Activated naive CD4-positive, alpha-beta T cell (primary cell): ENCODE measurements at places on chromosomes 1 and 21.

DNA sequence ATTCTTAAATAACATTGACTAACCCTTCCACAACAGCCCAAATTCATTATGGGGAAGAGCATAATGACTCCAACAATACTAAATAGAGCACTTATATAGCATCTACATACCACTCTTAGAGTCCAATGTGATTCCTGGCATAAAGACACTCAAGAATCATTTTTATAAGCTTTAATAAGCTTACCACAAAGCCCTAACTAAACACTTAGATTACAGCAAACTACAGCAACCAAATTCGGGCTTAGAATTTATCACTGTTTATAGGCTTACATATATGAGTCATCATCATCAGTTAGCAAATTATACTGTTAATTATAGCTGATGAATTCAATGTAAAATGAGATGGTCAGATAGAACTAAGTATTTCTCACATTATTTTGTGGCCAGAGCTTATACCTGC, 7.3 kb downstream of the SCYL3 start:
- no peak for DNase-seq

- no peak for DNase-seq
These were observed 8.9 kb downstream of the SIPA1L2 start for GRCh38 chr1:232621050-232621449.

DNA sequence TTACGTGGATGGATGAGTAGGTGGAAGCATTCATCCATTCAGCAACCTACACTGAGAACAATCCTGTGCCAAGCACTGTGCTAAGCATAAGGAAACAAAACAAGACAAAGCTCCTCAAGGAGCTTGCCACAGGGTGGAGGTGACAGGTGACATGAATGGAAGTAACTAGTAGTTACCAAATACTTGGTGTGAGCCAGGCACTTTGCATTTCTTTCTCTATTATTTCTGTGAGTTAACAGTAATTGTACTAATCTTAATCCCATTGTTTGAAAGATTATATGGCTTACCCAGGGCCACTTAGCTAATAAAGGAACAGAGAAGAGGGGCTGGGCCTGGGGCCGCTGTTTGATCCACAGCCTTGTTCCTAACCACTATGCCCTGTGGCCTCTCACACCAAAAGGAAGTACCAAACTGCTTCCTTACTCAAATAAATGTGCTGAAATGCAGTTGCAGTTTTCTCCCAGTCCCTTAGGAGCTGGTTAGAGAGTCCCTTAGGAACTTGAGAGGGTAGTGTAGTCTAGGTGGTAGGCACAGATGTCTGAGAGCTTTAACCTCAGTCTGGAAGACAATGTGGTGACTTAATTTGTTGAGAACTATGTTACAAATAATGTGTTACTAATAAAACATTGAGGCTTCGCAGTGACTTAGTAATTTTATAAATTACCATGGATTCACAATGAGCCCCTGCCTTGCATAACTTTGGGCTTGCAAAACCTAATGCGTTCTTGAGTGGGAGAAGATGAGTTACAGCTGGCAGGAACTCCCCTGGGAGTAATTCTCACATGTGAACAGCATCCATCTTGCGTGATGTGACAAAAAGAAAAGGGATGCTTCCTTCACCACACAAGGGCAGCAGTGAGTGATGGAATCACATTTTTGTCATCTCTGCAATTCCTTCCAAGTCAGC, 69.8 kb downstream of the MPZL1 start:
- no peak for DNase-seq

DNA sequence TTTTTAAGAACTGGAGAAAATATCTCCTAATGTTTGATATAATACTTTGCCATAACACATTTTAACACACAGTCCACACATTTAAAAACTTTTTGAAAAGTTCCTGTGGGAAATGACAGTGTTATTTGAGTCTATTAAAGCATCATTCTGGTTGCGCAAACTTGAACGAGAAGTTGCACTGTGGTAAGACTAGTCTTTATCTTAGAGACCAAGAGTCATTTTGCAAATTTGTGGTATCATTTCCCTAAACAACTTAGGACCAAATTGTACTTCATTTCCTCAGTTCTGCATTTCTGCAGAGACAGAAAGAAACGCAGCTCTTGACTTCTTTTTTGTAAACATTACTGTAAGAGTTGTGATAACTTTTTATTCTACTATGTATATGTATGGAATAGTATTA, at the start of gene RGS18:
TSS of gene RGS18 (plus strand) at position 282 of the 400 bp plus-strand sequence. CDS start 176 bp downstream, outside the sequence.
- no peak for DNase-seq

GRCh38 chr1:210695026-210695425, 366.3 kb downstream of the HHAT start:
- DNase-seq, result no peak

DNA sequence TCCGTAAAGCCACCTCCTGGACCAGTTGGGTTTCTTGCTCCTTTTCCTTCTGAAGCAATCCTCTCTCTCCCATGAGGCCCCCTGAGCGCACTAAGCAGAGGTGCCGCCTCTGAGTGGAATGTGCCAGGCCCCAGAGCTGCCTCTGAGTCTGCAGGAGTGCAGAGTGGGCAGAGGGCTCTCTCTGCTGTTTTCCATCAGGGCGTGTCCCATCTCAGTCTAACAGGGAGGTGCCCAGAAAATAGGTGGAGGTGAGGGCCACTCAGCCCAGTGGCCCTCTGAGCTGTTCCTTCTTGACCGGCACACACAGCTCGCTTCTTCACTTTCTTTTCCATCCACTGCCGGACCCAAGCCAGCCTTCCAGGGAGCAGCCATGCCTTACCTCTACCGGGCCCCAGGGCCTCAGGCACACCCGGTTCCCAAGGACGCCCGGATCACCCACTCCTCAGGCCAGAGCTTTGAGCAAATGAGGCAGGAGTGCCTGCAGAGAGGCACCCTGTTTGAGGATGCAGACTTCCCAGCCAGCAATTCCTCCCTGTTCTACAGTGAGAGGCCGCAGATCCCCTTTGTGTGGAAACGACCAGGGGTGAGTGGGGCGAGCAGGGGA, at the start of gene CAPN9:
TSS of gene CAPN9 (plus strand) at position 262 of the 604 bp plus-strand sequence. CDS start at position 371, 109 bp downstream.
- DNase-seq, result no peak

GRCh38 chr1:31936981-31937299, 1.2 kb downstream of the PTP4A2 start:
- no peak for DNase-seq

GRCh38 chr21:42150474-42151085, 68.4 kb upstream of the ABCG1 start:
- DNase-seq, result no peak

DNA sequence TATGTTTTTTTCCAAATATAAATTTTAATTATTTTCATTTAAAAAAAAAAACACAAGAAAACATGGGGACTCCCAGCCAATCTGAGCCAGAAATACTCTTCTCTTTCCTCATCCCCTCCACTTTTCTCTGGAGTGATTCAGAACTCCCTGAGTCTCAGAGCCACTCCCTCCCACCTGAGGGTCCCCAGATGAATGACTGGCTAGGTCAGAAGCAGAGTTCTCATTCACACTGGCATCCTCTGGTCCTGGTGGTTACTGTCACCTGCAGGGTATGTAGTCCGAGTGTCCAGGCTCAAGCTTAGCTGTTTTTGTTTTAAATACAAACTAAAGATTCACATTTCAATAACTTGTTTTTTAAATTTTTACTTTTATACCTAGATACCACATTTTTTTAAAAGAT, 6.3 kb downstream of the HMGCS2 start:
- DNase-seq, result no peak

- DNase-seq, result no peak
These were observed 274.5 kb downstream of the S1PR1 start for GRCh38 chr1:101511202-101511891.

DNA sequence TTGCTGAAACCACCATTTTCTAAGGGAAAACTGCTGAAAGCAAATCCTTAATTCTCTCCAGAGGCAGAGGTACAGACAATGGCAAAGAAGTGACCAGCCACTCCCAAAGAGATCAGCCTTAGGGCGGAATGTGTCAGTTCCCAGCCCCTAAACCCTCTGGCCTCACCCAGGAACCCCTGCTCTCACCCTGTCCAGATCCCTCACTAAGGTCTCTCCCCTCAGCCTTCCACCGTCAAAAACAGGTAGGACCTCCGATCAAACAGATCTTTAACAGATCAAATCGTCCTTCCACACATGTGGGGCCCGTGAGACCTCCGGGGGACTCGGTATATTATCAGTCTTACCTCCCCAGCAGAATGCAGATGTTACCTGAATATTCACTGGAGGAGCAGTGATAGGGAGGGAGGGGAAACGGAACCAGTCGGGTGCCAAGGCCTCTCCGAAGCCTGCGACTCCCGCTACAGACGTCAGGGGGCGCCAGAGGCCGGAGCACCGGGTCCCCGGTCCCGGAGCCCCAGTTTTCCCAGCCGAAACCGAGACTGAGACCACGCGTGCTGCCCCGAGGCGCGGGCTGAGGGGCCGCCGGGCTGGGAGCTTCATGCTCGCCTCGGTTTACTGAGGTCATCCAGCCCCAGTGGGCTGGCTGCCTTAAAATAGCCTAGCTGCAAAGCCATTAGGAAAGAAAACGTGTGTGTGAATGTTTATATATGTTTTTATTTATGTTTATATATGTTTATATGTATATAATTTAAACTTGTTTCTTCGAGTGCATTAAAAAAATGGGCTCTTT, 23.6 kb downstream of the GPA33 start:
- DNase-seq, result peak; percentile 59

DNA sequence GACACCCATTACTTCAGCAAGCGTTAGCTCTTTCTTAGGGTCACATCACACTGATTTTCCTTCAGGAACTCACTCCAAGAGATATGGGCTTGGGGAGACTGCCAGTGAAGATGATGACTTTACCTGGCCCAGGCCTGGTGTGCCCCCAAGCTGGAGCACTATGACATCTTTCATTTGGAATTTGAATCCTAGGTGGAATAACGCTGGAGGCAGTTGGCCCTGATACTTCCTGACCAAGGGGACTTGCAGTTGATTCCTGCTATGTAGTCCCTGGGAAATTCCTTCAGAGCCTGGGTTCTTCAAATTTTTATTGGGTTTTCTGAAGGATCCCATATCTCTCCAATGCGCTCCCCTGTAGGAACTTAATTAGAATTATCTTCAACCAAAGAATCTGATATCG, 114.9 kb upstream of the GUCA2B start:
- no peak for DNase-seq

GRCh38 chr1:19076841-19077616, 120.6 kb upstream of the IFFO2 start:
- no peak for DNase-seq

- DNase-seq, result no peak
These were observed 231.2 kb upstream of the USP24 start for GRCh38 chr1:55446351-55446750.

- DNase-seq, result no peak
These were observed 730 bp downstream of the CDC42SE1 start for GRCh38 chr1:151058692-151059091.

DNA sequence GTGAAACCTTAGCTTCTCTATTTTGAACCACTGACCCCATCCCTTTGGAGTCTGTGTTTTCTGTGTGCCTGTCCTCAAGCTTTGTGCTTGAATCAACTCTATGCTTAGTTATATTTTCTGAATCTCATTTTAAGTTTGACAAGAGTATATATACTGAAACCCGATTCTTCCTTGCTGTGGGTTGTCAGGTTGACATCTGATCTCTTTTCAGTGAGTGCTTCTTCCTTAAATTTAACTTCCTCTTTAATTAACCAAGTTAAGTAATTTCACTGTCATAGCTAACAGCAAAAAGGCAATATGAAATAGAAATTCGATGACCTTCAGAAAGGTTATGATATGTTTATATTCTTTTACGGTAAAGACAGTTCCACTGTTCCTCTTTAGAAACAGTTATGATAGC, 69.4 kb downstream of the C1orf21 start:
- DNase-seq, result no peak

GRCh38 chr1:153393926-153394325, 3.1 kb upstream of the S100A8 start:
- no peak for DNase-seq

GRCh38 chr1:201155354-201155753, 1.1 kb upstream of the TMEM9 start:
- no peak for DNase-seq

DNA sequence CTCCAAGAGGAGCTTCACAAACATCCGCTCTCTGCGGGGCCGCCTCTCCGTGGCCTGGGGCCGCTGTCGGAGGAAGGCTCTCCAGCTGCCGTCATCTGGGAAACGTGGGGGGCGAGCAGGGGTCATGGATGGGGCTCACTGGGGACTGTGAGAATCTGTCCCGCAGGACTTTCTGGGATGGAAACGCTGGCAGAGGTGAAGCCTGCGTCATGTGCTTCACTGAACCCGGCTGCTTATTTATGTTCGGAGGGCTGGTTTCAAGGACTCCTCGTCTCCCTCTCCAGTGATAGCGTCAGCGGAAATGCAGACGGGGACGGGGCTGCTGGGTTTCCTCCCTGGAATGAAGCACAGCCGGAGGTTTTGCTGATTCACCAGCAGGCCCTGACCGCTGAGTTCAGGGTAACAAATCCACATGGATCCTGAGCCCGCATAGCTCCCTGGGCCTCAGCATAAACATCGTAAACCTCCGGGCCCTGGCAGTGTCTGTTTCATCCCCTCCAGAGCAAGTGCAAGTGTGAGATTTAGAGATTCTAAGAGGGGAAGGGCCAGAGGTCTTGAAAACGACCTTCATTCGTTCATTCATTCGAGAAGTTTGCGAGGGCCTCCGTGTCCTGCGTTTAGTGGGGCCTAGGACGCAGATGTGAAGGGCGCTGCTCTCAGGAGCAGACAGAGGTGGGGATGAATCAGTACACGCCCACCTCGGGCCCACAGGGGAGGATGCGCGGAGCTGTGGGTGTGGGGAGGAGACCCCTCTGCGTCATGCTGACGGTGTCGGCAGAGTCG, 7.0 kb upstream of the POFUT2 start:
- DNase-seq, result no peak

DNA sequence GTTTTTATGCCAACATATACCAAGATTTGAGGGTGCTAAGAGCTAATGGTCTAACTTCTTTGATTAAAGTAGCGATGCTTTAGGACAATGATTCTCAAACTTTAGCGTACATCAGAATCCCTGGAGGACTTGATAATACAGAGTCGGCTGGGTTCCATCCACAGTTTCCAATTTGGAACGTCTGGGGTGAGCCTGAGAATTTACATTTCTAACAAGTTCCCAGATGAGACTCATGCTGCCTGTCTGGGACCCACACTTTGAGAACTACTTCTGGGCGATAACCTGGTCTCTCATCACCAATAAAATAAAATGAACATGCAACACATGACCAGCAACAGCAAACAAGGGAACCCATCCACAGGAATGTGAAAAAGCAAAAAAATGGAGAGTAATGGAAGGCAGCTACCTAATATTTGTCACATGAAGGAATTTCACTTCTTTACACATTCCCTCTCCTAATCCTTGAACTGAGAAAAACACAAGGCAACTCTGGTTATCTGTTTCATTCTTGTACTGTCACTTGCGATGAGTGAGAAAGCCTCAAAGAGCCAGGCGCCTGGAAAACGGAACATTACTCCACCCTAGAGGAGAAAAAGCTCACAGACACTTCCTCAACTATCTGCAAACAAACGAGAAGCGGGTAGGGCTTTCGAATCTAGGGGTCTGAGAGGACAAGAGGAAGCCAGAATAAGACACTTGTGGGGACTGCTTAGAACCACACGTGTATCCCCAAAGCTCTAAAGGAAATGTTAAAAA, 14.0 kb downstream of the HSF2BP start:
- DNase-seq, result no peak
